ENCODE measurements at places on chromosomes 3 and 15.

GRCh38 chr3:150495563-150496168 lies 50.6 kb downstream of the SERP1 start:
- no peak for DNase-seq

GRCh38 chr15:77706482-77707244 lies 74.0 kb upstream of the LINGO1 start:
- DNase-seq, result no peak

GRCh38 chr3:72013084-72013483 lies 228.1 kb upstream of the PROK2 start:
- DNase-seq, result no peak

DNA sequence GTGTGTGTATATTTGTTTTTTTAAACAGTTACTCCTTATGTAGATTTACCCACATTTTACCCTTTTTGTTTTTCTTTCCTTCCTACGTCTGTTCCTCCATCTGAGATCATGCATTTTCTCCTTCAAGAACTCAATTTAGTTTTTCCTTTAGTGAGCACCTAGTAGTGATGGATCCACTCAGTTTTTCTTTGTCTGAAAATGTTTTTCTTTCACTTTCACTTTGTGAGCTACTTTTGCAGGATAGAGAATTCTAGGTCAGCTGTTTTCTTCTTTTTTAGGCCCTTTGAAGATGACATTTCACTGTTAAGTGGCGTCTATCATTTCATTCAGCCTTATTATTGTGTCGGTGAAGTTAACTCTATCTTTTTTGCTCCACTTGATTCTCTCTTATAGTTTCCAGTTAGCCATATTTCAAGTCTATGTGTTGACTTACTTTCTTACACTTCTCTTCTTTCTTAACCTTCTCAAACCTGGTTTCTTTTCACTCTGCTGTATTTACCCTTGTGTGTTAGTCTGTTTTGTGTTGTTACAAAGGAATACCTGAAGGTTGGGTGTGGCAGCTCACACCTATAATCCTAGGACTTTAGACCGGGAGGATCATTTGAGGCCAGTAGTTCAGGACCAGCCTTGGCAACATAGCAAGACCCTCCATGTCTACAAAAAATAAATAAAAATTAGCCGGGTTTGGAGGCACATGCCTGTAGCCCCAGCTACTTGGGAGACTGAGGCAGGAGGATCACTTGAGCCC lies 55.8 kb downstream of the PRKCI start:
- no peak for DNase-seq

GRCh38 chr3:134055661-134056060 lies 25.9 kb upstream of the SLCO2A1 start:
- DNase-seq, result no peak

- DNase-seq, result no peak
These were observed 185.8 kb downstream of the FOXP1 start for GRCh38 chr3:71397726-71398125.

DNA sequence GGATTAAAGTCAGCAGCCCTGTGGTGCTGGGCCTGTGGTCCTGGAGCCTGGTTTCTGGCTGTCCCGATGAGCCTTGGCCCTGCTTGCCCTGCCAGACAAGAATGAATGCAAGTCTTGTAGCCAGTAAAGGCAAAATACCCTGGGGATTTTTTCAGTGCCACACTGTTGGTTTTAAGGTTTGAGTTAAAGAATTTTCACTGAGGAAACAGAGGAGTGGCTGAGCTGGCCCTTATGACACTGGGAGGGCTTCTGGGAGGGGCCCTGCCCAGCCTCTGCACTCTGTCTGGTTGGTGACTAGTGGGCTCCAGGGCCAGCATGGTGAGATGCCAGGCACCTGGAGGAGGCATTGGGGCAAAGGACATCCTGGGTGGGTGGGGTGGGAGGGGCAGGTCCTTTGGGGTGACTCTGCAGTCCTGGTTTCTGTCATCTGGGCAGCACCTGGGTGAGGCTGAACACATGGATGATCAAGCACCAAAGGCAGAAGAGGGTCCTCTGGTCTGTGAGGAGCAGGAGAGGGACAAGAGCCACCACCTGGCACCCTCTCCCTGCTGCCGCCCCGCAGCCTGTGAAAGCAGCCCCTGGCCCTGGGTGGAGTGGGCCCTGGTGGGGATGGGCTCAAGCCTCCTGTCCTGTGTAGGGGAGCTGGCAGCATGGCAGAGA lies 12.5 kb upstream of the PLA2G4E start:
- no peak for DNase-seq
